RWPE2 (cell line): ENCODE measurements at places on chromosomes 13 and 19.

- H3K4me1 ChIP-seq = peaks cover 3% of the 10 kb centered on the region
- no peak overlapping the region for H3K27ac ChIP-seq
- DNase-seq = no peak
- no peak overlapping the region for H3K4me3 ChIP-seq
- no peaks in the 10 kb centered on the region for H3K36me3 ChIP-seq
These were observed 39.7 kb downstream of the KLF2 start for GRCh38 chr19:16364231-16364865.

DNA sequence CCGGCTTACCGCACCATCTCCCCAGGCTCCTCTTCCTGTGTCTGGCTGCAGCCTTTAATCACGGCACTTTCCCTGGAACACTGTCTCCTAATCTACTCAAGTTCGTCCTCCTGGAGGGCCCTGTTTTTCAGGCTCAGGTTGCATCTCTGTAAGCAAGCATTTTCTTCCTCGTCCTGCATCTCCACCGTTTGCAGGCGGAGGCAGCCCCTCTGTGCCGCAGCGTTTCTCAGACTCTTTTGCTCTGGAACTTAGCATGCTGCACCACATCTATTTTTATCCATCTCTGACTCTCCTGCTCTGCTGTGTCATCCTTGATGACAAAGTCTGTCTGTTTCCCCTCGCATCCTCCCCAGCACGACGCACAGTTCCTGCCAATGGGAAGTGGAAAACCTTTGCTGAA is 117.5 kb downstream of the ATP8A2 start:
- H3K27ac ChIP-seq = no peak overlapping the region
- H3K27me3 ChIP-seq = no peaks in the 10 kb centered on the region
- H3K4me1 ChIP-seq = peaks cover 5% of the 10 kb centered on the region
- H3K36me3 ChIP-seq = no peaks in the 10 kb centered on the region
- DNase-seq = no peak
- no peak overlapping the region for H3K4me3 ChIP-seq

DNA sequence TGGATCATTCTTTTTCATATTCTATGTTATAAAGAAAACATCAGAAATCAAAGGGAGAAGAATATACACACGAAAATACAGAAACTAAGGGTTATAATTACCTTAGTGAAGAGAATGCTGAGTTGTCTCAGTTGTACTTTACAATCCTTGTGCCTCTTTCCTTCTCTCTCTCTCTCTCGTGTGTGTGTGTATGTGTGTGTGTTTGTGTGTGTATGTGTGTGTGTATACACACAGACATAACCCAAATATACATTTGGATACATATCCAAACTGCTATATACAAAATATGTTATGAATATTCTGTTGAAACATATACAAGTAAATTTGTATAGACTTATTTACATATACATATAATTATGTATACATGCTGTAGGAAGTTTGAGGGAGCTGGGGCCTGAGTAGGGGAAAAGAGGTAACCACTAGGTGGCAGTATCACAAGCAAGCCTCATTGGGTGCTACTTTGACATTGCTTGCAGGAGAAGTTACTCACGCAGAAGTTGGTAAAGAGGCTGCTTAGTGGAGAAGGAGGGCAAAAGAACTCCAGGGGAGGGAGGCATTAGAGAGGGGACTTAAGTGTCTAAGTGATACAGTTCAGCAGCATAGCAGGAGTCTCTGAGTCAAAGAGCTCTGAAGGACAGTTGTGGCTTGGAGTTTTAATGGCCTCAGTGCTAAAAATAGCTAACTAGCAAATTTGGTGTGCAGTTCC is 465.1 kb upstream of the PCDH20 start:
- DNase-seq = no peak
- no peaks in the 10 kb centered on the region for H3K4me1 ChIP-seq
- peaks cover 6% of the 10 kb centered on the region for H3K27me3 ChIP-seq
- no peak overlapping the region for H3K4me3 ChIP-seq
- no peaks in the 10 kb centered on the region for H3K36me3 ChIP-seq

DNA sequence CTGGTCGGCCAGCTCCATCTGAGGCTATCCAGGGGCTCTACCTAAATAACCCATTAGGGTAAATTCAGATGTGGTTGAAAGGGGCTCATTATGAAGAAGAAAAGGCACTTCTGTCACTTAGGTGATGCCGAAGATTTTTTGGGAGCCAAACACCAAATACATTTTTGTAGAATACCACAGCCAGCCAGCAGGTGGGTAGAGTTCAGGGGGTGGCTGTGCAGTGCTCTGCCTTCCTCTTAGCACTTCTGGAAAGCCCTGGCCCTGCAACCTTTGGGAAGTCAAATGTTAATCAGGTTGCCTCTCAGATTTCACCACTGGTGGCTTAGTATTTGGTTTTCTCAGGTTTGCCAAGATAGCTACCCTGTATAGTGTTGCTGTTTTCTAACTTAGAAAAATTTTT is 18.5 kb upstream of the GPR18 start:
- 0 out of 2 replicates have a peak, but pooled peaks cover 3% of the 10 kb centered on the region for H3K36me3 ChIP-seq
- no peak overlapping the region for H3K4me3 ChIP-seq
- H3K4me1 ChIP-seq = no peaks in the 10 kb centered on the region
- no peak overlapping the region for H3K27ac ChIP-seq
- no peaks in the 10 kb centered on the region for H3K27me3 ChIP-seq

DNA sequence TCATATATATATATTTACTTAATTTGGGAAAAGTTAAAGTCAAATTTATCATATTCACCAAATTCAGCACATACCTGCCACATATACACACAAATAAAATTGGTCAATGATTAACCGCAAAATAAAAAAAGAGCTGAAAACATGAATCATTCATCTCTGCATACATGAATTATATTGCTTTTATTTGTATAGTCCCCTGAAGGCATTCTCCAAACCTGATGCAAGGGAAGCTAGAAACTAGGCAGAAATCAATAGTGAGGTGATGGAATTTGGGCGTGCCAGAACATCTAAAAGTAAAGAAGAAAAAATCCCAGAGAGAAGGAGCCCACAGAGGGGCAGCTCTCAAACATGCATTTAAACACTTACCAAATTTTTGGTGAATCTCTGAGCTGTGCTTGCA is 60.1 kb downstream of the UFM1 start:
- peaks cover 26% of the 10 kb centered on the region for H3K4me1 ChIP-seq
- no peak for DNase-seq
- H3K27ac ChIP-seq = peak overlapping the region; percentile 60
- H3K27me3 ChIP-seq = no peaks in the 10 kb centered on the region

- no peak for DNase-seq
- H3K27me3 ChIP-seq = no peaks in the 10 kb centered on the region
- H3K27ac ChIP-seq = no peak overlapping the region
- no peaks in the 10 kb centered on the region for H3K36me3 ChIP-seq
These were observed 39.1 kb downstream of the INSR start for GRCh38 chr19:7255119-7255518.

GRCh38 chr13:112889351-112890290 is 79.4 kb upstream of the MCF2L start:
- no peak overlapping the region for H3K4me3 ChIP-seq
- peak; percentile 54 for DNase-seq
- H3K4me1 ChIP-seq = no peaks in the 10 kb centered on the region
- H3K36me3 ChIP-seq = no peaks in the 10 kb centered on the region
- no peak overlapping the region for H3K27ac ChIP-seq

DNA sequence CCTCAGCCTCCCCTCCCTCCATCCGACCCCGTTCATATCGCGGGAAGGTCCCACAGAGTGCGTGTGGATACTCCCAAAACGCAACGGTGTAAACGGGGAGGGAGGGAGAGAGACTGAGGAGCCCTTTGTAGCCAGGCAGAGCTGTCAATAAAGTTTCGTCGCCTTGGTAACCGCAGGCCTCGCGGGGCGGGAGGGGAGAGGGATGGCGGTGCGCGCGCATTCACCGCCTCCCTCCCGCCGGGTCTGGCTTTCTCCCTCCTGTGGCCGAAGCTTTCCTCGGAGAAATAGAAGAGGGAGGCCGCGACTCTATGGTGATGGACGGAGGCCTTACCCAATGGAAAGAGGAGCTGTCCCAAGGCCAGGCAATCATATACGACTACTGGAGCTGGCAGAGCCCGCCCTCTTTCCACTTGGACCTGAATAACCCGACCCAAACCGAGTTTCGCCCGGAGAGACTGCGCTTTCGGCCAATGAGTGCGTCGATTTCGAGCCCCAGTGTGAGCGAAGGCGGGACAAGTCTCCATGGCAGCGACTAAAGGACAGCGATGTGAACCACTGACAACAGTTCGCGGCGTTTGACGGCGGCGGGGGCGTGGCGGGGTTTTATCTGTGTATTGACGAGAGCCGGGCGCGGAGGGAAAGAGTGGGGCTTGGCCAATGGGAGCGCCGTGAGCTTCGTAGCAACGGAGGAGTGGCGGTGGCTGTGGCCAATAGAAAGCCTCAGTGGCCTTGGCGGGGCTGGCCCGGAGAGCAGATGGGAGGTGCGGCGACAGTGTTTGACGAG is at the start of gene KMT5C:
Gene KMT5C (plus strand): TSS at position 772 of the 784 bp plus-strand sequence. CDS start 2,061 bp downstream, outside the sequence.
- peak within 1 kb of the TSS; percentile 50 for H3K4me3 ChIP-seq
- H3K27ac ChIP-seq = peak within 1 kb of the TSS; percentile 80
- H3K27me3 ChIP-seq = no peaks in the 10 kb centered on the region
- H3K36me3 ChIP-seq = peaks cover 13% of the 10 kb centered on the region; the same call in 1 of the 2 replicates

- no peaks in the 10 kb centered on the region for H3K27me3 ChIP-seq
- no peak for DNase-seq
- no peak overlapping the region for H3K4me3 ChIP-seq
- H3K36me3 ChIP-seq = no peaks in the 10 kb centered on the region; the same call in 1 of the 2 replicates
These were observed 71.5 kb downstream of the GGACT start for GRCh38 chr13:100517135-100517534.

DNA sequence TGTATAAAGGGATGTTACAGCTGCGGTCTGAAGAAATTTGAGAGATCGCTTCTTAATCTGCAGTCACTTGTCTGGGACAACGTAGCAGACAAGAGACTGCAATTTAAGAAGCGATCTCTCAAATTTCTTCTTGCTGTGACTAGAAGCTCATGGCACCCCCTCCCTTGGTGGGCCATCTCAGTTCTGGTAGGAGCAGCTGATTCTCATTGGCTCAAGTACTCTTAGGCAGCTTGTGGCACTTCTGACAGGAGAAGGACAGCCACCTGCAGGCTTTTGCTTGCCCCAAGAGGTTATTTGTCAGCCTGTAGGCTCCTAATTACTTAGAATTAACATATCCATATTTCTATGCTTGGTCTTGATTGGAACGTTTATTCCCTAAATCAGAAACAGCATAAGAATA is 503.0 kb downstream of the DCT start:
- no peaks in the 10 kb centered on the region for H3K4me1 ChIP-seq
- no peaks in the 10 kb centered on the region for H3K27me3 ChIP-seq
- no peak for DNase-seq
- no peak overlapping the region for H3K4me3 ChIP-seq
- H3K27ac ChIP-seq = no peak overlapping the region

DNA sequence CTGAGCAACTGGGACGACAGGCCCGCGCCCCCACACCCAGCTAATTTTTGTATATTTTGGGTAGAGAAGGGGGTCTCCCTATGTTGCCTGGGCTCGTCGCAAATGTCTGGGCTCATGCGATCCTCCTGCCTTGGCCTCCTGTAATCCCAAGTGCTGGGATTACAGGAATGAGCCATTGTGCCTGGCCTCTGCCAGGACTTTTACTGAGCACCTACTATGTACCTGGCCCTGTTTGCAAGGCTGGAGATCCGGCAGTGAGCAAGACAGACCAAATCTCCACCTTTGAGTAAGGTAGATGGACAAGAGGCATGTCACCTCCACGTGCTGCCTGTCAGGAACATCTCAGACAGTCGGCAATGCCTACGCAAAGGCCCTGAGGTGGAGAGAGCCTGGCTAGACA is 6.9 kb downstream of the FKBP8 start:
- no peaks in the 10 kb centered on the region for H3K4me1 ChIP-seq
- H3K27me3 ChIP-seq = no peaks in the 10 kb centered on the region
- H3K4me3 ChIP-seq = no peak overlapping the region
- no peak overlapping the region for H3K27ac ChIP-seq
- peaks cover 66% of the 10 kb centered on the region for H3K36me3 ChIP-seq

- no peak for DNase-seq
- no peak overlapping the region for H3K4me3 ChIP-seq
- peaks cover 4% of the 10 kb centered on the region for H3K36me3 ChIP-seq
- H3K4me1 ChIP-seq = no peaks in the 10 kb centered on the region
- no peak overlapping the region for H3K27ac ChIP-seq
- no peaks in the 10 kb centered on the region for H3K27me3 ChIP-seq
These were observed 16.0 kb upstream of the CYP4F2 start for GRCh38 chr19:15913830-15914229.

- no peak overlapping the region for H3K27ac ChIP-seq
- H3K4me3 ChIP-seq = no peak overlapping the region
- DNase-seq = no peak
- H3K36me3 ChIP-seq = no peaks in the 10 kb centered on the region
These were observed 121.8 kb upstream of the PRR20A start for GRCh38 chr13:57018915-57019314.
